ENCODE measurements at places on chromosomes 6 and 20.

- DNase-seq, result no peak
Measured at GRCh38 chr6:47651505-47651944, 46.9 kb upstream of the ADGRF4 start.

DNA sequence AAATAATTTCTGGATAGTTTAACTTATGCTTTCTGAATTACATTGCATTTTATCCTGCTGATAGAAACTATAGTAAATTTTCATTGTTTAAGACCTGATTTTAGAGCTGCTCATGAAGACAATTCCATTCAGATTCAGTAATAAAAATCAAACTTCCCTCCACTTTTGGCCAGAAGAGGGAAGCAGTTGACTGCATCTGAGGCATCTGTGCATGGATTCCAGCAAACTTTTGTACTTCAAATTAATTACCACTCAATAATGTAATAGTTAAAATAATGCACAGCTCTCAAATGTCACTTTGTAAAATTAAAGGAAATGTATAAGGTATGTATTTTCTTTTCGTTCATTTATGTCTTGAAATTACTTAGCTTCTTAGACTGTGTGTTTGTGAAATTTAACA, 64.2 kb upstream of the SLC35B3 start:
- no peak for DNase-seq

DNA sequence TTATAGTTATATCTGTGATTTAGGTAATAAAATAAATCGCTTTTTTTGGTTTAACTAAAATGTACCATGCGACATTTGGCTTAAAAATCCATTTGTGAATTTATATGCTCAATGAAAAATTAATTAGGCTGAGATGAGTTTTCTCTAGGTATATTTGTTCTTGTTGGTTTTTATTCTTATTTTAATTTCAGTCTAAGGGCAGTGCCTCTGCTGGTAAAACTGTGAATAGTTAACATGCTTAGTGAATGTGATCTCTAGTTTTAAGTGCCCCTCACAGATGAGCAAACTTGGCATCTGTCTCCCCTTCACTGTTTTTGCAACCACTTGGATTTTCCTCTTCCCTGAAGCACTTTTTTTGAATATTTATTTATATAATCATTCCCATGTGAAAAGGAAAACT, 822.7 kb downstream of the GRIK2 start:
- DNase-seq, result no peak

- DNase-seq, result no peak
Measured at GRCh38 chr6:121436960-121437850, 1.8 kb downstream of the GJA1 start.

GRCh38 chr20:63014710-63015109, 7.9 kb upstream of the BHLHE23 start:
- no peak for DNase-seq

- DNase-seq, result no peak
Measured at GRCh38 chr20:40521962-40522361, 167.1 kb downstream of the MAFB start.

DNA sequence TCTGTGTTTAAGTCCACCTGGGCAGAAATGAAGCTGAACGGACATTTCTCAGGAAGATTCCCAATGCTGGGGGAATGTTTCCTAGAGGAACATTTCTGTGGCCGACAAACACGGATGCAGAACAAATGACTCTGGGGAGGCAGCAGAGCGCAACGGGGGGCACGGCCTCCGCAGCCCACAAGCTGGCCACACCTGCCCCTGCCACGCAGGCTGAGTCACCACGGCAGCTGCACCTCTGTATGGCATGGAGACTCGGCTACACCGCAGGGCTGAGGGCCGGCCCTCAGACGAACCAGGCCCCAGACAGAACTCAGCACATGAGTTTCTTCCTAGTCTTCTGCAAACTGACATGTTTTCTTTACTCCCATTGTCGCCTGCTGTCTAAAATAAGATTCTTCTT, 10.0 kb upstream of the PRR18 start:
- no peak for DNase-seq

DNA sequence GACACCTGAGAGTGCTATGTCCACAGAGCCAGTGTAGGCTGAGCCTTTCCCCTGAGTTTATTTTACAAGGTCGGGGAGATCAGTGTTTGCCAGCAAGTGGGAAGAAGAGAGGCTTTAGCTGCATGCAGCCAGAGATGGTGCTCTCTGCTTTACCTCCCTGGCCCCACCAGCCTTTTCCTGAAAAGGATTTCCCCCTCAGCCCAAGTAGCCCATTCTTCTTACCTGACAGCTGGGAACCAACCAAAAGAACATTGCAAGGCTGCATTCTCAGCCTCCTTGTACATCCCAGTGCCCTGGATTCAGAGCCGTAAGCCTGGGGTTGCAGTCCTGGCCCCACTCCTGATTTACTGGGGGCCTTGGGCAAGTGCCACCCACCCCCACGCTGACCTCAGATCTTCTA, 16.9 kb downstream of the SNPH start:
- no peak for DNase-seq

GRCh38 chr6:142395768-142396231, 94.0 kb downstream of the ADGRG6 start:
- DNase-seq, result no peak

GRCh38 chr6:63355632-63356031, 35.8 kb upstream of the LGSN start:
- DNase-seq, result no peak

DNA sequence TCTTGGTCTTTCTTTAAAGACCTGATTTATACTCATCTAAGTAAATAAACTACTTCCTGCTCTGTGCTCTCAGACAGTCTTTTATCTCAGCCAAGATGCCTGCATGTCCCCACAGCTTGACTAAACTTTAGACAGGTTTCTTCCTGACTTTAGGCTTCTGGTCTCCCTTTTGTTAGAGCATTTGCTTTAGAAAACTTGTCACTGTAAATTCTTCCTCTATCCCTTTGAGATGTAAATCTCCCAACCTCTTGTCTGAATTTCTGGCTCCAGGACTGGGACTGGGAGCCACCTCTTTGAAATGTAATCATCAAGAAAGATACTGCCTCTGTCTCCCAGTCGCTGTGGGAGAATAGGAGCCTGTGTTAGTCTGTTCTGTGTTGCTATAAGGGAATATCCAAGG, 739.9 kb downstream of the C6orf118 start:
- no peak for DNase-seq

Measured in activated T-cell treated with anti-CD3 and anti-CD28 coated beads for 4 hours (primary cell).